ENCODE measurements at places on chromosomes 3 and 15. TPM values are rescaled to one million over a fixed set of nuclear protein-coding genes. Genes with fewer than 3 reads are reported as not detected.

CIB2 gene
- total RNA-seq, result 38.6 TPM

KCNAB1 gene
- total RNA-seq, result 3.2 TPM

ADAMTS9 gene
- 21.0 TPM for total RNA-seq

CHST2 gene
- 2.3 TPM for total RNA-seq

TMEM39A gene
- 21.2 TPM for total RNA-seq

ZNF621 gene
- total RNA-seq, result 7.0 TPM

ISLR gene
- 51.9 TPM for total RNA-seq

LYZL4 gene
- total RNA-seq, result not detected

ATP2B2 gene
- 0.12 TPM for total RNA-seq

SERINC4 gene
- total RNA-seq, result not detected

- no peak for DNase-seq
Measured at GRCh38 chr15:85782064-85782463, 12.7 kb downstream of the KLHL25 start.

GRCh38 chr15:57917998-57918397 is 147.5 kb downstream of the ALDH1A2 start:
- DNase-seq, result no peak

DNA sequence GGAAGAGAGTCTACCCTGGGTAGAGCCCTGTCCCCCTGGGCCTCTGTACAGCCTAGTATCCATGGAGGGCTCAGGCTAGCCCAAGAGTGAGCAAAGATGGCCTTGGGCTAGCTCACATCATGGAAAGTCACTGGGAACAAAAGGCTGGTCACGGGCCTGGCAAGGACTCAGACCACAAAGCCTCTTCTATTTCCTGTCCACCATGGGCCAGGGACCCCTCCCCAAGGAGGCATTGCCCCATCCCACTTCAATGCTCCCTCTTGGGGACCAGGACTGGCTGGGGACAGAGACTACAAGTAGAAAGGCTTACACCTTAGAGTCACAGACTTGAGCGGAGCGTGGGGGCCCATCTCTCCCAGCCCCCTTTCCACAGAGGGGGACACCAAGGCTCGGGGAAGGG is 16.9 kb downstream of the DUSP7 start:
- DNase-seq, result no peak

GRCh38 chr15:71085809-71086208 is 29.5 kb upstream of the THSD4 start:
- DNase-seq, result no peak

DNA sequence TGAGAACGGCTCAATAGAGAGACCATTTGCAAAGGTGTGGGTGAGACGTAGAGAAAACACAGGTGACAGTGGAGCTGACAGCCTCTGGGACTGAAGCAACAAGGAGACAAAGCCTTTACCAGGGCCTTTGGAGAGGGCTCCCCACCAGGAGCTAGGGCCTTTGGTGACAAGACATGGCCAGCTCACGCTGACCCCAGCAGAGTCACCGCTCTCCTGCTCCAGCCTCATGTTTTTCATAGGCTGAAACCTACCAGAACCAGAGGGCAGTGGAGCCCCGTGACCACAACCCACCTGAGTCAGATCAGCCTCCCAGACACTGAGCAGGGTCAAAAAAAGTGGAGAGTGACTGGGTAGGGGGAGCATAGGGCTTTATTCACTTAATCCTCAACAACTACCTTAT is 214.7 kb downstream of the SHQ1 start:
- DNase-seq, result no peak

DNA sequence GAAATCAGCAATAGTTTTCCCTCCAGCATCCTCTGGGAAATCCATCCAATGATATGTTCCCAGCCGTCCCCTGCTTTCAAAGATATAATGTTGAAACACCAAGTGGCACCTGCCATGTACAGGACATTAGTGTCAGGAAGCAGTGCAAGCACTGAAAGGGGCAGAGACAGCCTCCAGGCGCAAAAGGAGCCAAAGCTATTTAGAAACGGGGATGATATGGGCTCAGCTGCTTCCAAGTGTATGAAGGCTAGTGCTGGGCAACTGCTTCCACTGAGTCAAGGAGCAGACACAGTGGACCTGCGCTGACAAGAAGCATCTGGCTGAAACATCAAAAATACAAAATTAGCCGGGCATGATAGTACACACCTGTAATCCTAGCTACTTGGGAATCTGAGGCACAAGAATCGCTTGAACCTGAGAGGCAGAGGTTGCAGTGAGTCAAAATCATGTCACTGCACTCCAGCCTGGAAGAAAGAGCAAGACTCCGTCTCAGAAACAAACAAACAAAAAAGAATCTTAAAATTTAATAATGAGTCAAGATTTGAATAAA is 119.7 kb downstream of the AQP9 start:
- DNase-seq, result no peak

DNA sequence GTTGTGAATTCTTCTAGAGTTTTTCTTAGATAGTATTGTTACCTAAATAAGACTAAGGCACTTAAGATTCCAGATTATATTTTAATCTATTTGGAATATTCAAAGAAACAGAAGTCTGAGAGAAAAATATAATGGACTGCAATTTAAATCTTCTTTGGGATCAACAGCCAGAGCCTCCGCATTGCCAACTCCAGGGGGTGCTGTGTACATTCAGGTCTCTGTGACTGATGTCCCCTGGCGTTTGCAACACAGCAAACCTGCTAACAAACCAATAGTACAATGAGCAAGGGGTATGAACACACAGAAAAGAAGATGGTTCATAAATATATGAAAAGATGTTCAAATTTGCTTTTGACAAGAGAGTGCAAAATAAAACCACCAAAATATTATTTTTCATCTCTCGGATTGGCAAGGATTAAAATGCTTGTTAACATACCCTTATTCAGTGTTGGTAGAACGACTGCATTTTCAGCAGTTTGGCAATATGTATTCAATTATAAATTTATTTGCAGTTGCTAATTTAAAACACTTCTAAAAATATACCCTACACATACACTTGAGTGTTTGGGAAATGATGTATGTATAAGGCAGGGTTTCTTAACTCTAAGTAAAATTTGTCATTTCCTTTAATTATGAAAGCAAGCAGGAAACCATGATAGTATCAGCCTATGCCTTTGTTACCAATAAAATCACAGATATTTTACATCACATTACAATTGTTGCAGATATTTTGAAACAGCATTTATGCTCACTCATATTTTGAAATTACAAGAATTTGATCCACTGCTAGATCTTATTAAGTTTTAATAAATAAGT is 16.1 kb upstream of the TM4SF1 start:
- peak; percentile 76 for DNase-seq

GRCh38 chr15:73607405-73607804 is 25.8 kb downstream of the NPTN start:
- no peak for DNase-seq

- no peak for DNase-seq
Measured at GRCh38 chr15:73845507-73845906, 27.9 kb upstream of the TBC1D21 start.

DNA sequence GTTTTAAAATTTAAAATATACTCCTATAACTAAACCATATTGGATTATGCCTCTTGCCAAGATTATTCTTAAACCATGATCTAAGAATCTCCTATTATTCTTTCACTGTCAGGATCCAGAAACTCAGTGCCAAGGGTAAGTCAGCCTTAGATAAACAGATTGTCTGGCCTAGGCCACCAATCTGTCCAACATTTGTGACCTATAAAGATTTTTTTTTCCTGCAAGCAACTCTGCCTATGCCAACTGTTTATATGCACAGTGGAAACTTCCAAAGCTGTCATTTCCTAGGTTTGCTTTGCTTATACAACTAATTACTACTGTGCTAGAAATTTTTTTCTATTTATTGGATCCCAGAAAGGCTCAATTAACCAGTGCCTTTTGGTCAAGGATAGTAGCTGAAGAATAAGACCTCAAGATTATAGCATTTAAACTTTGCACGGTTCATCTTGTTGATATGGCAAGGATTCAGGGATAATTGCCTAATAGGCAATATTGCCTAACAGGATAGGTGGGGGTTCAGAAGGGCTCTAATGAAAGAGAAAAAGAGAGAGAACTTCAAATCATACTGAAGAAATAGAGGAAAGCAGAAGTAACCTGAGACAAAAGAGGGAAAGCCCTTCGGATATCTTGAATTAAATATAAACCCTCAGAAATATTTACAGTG is 22.8 kb downstream of the GAP43 start:
- DNase-seq, result no peak

DNA sequence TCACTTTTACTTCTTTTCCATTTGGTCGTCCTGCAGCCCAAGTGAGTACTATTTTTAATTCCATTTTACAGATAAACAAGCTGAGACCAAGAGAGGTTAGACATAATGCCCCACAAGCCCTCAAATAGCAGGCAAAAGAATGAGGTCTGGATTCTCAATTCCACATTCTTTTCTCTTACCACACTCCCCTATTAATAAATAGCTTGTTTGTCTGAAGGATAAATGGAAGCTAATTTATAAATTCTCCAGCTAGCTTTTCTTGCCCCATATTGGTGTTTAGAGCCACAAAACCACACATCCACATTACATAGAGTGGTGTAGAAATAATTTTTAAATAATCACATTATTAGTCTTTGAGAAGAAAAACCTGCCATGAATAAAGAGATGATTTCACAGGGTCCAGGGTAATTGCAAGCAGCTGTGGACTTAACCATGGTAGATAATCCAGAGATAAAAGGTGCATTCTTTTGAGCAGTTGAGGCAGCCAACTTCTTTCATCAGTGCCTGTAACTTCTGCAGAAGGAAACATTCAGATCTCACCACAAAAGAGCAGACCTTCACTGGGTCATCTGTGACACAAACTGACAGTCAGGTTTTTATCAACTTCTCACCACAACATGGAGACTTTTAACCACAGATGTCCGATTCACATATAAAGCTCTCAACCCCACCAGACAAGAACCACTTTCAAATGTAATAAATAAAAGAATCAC is 313.4 kb upstream of the STT3B start:
- DNase-seq, result no peak

- DNase-seq, result no peak
Measured at GRCh38 chr3:155753038-155753639, 8.3 kb upstream of the PLCH1 start.

DNA sequence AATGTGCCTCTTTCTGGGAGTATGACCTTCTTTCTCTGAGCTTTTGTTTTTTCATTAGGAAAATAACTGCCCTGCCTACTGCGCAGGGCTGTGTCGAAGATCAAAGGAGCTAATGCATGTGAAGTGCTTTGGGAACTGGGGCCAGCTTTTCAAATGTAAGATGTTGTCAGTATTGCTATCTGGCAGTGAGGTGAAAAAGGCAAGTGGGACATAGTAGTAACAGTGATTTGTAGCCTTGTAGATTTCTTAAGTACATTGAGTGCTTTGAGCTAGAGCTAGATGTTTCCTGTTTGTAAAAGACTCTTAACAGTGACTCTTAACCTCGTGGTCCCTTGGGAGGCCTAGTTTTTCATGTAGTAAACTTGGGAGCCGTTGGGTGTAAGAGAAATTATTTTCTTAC is 126.5 kb downstream of the ECT2 start:
- DNase-seq, result no peak

DNA sequence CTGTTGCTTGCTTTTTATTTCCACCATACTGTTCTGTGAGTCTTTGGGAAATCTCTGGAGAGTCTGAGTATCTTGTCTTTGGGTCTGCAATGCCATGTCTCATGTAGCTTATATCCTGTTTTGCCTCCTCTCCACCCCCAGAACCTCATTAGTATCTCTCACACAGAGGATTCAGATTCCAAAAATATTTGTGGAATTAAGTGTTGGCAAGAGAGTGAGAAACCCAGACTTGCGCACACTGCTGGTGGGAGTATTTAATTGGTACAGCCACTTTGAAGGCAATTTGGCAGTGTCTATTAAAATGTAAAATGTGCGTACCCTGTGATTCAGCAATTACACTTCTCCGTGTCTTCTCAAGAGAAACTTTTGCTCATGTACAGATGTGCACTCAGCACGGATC is 68.6 kb downstream of the ZNF621 start:
- DNase-seq, result no peak

GRCh38 chr3:70065696-70066253 is 66.2 kb downstream of the SAMMSON start:
- DNase-seq, result no peak

- peak; percentile 99 for DNase-seq
Measured at GRCh38 chr3:172129850-172130716, 90.7 kb downstream of the FNDC3B start.

- no peak for DNase-seq
Measured at GRCh38 chr3:63607716-63608115, 44.8 kb upstream of the SNTN start.

DNA sequence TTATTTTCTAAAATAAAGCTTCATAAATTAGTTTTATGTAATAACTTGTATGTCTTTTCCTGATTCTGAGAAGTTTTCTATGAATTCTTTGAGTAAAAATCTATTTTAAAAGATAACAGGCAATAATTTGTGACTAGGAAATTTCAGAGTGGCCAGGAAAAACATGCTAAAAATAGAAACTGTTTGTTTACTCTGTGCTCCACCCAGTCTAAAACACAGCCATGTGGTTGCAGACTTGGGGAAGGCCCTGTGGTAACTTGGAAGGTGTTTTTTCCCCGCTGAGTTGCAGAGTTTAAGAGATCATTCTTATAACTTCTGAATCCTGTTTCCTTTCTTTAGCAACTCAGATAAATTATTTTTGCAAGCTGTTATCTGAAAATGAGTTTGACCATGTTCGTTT is 21.9 kb downstream of the PLCL2 start:
- DNase-seq, result no peak

Measured in right atrium auricular region (tissue), 2 donors.